IMR-90 (cell line): ENCODE measurements at places on chromosomes 7 and 10. TPM values are rescaled to one million over a fixed set of nuclear protein-coding genes. Genes with fewer than 3 reads are reported as not detected.

- peak; percentile 89 for DNase-seq
Measured at GRCh38 chr7:5773661-5774086, 7.8 kb downstream of the RNF216 start.

DNA sequence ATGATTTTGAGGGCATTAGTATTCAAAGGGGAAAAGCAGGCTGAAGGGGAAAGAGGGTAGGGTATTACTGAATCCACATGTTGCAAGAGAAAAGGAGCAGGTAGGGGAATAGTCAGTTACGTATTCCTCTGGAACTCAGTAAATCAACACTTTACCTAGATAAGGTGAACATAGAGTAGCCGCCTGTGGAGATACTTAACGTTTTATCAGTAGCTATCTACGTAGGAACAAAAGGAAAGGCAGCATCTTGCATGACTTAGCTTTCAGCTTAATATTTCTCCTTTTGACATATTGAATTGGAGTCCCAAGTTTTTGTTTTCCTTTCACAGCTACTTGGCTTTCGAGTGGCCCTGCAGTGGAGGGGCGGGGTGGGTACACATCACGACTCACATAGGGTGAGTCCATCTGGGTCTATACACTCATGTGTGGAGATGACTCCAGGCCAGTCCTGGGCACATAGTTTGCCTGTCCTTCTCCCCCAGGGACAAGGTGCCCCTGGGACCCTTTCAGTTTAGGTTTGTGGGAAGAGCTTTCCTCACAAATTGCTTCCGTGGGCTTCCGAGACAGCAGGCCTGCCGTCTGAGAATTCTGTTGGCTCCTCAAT lies 48.1 kb downstream of the CCNY start:
- peak; percentile 20 for DNase-seq

GRCh38 chr10:104268405-104268712 lies 625 bp upstream of the GSTO2 start:
- no peak for DNase-seq

GRCh38 chr10:126749015-126749655 lies 78.6 kb upstream of the C10orf90 start:
- peak; percentile 75 for DNase-seq

DNA sequence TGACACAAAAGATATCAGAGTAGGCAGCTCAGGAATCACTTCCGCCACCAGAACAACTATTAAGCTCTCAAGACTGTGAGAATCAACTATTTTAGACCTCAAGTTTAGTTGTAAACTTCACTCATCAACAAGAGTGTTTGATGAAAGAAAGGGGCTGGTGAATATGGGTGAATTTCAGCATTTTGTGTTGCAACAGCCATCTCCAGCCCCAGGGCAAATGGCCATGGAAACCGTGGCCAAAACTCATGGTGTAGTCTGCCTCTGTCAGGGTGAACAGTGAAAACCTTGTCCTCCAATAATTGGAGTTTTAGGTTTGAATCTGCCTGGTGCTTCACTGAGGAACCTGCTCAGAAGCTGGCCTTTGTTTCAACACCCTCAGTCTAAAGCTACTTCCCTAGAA lies 60.0 kb downstream of the POLR1F start:
- no peak for DNase-seq

- no peak for DNase-seq
Measured at GRCh38 chr7:135286876-135287275, 53.2 kb downstream of the STRA8 start.

DNA sequence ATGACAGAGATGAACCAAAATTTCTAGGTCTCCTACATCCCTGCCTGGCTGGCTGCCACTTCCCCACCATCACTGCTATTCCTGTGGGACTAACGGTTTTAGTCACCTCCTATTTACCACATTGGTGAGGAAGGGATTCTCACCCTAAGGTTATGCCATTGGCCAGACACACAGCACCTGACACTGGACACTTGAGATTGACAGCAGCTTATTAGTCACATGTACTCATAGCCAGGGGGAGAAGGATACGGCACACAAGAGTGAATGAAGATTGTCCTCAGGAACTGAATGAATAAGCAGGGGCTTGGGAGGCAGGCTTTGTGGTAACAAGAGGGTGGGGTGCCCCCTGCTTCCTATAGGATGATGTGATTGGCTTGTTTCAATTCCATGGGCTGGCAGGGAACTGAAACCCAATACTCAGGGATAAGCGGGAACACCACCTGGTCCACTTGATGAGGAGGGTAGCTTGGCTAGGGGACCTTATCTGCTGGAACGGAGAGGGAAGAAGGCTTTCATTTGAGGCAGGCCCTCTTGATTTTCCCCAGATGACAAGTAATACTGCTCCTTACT lies 99.0 kb downstream of the SPAG6 start:
- DNase-seq: no peak

DNA sequence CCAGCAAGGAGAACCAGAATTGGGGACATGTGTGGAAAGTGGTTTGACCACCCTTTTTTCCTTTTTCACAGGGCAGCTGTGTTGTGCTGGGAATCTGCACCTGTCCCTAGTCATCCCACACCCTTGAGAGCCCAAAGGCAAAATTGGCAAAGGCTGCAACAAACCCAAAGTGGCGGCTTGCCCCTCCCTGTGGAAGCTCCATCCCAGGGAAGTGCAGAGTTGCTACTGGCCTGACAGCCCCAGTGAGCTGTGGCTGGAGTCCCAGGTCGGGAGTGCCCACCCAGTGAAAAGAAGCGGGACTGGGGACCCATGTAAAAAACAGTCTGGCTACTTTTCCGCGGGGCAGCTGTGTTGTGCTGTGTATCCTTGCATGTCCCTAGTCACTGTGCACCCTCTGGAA lies 109.1 kb upstream of the GRM3 start:
- DNase-seq: no peak

DNA sequence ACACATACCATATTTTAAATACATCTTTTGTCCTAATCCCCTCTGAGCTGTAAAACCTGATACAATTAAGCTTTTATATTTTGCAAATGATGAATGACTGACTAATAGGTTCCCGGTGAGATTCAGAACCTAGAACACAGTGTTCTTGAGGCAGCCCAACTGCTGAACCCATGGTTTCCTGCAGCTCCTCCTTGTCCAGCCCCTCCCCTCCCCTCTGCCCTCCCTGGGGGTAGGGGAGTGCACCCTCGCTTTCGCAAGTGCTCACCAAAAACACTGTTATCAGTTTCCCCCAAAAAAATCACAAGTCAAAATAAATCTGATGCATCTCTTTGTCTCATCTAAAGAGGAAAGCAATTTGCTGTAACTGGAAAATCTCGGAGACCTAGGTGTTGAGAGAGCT lies 602.8 kb downstream of the KCNMA1 start:
- DNase-seq: no peak

DNA sequence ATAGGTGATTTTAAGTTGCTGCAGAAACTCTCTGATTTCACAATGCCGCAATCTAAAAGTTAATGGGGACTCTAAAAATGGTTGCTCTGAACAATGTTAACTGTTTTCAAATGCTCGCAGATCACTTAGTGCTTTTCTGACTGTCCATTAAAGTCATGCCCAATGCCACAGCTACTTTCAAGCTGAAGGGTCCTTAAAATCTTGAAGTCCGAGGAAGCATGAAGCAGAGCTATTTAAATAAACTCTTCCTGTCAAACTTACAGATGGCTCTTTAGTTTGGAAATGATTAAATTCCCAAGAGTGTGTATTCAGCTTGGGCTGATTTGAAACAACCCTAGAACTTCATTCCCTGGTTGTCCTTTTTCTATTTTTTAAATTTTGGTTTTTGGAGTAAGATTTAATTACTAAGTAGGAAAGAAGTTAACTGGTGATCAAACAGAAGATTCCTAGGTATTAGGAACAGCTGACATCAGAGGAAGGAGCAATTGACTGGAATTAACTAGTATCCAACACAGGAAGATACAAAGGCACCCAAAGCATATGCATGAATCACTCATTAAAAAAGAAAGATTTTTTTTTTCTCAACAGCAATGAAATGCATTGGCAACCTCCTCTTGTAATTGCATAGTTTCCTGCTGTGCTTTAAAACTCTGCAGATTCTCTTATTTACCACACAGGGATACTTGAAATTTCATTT lies 105.1 kb downstream of the NRP1 start:
- DNase-seq: no peak

BLNK gene
- polyA plus RNA-seq: not detected in 2 replicates

KLF14 gene
- 0.05 and 0.07 TPM in 2 replicates for polyA plus RNA-seq

DOCK1 gene
- polyA plus RNA-seq: 22.2 and 28.2 TPM in 2 replicates

ZWINT gene
- 47.3 and 56.4 TPM in 2 replicates for polyA plus RNA-seq

FAM25G gene
- not detected in 2 replicates for polyA plus RNA-seq
